ENCODE measurements at places on chromosomes 11 and 22.

GRCh38 chr22:44439356-44440223 lies 58.4 kb downstream of the RTL6 start:
- no peak for DNase-seq

DNA sequence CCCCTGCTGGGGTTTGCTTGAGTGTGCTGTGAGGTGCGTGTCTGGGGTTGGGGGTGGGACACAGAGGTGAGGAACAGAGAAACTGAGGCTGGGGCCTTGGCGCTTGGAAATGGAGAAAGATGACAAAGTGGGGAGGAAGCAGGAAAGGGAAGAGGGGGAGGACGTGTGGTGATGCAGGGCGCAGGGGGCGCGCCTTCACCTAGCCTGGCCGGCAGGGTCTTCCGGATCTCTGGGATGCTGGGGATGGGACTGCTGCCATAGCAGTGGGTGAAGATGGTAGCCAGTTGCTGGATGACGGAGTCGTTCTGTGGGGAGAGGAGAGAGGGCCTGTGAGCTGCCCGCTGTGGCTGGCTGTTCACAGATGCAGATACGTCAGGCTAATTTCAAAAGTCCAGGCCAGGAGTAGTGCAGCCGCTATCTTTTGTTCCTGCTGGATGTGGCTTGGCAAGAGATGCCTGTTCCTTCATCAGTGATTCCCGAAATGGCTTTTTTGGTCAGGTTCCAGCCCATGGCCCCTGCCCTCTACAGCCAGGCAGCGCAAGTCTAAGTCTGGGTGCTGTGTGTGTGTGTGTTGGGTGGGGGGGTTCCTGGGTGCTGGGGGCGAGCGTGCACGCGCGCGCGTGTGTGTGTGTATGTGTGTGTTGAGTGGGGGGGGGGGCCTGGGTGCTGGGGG lies 54.8 kb downstream of the NAT10 start:
- no peak for DNase-seq

GRCh38 chr11:100684101-100685065 lies 2.7 kb upstream of the ARHGAP42 start:
- no peak for DNase-seq

- DNase-seq = no peak
Observed at GRCh38 chr11:7903940-7904339, 27.1 kb downstream of the OR10A6 start.

DNA sequence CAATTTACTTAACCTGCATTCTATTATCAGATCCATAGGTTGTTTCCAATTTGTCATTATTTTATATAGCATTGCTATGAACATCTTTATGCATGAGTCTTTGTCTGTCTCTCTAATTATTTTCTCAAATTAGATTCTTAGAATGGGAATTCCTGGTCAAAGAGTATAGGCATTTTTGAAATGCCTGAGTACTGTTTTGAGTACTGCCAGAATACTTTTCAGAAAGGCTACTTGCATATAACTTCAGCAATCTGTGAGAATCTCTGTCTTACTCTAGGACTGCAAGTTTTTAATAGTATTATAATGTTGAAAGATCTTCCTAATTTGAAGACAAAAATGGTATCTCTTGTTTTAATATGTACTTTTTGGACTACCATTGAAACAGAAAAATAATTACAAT lies 56.6 kb downstream of the KCNC1 start:
- no peak for DNase-seq

DNA sequence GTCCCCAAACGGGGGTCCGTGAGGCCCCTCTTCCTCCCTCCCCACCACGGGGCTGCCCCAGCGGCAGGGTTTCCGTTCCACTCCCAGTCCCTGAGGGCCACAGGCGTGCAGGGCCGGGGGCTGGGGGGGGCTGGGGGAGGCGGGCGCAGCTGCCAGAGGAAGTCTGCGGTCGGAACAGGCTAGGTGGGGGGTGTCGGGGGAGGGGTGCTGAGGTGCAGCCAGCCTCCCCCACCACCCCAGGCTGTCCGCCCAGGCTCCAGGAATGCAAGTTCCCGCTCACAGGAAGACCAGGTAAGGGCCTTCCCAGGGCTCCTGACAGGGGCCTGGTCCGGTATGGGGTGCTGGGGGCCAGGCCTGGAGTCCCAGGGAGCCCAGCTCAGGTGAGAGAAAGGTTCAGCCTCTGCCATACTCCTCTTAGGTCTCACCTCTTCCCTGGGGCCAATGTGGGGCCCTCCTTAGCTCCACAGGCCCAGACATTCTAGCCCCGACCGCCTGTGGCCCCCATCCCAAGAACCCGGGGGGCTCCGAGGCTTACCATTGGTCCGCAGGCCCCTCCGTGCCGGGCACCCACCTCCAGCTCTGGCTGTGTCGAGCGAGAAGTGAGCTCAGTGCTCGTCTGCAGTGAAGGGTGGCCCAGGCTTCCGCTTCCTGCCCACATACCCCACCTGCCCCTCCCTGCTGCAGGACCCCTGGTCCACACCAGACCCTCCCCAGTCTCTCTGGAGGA lies at the start of gene PTPRCAP:
Gene PTPRCAP, minus strand, starts transcription at position 601 of the 727 bp plus-strand sequence. Its CDS starts 63 bp downstream, at position 538.
- peak; percentile 64 for DNase-seq

GRCh38 chr11:61873588-61874376 lies 17.6 kb downstream of the FADS3 start:
- DNase-seq = no peak

DNA sequence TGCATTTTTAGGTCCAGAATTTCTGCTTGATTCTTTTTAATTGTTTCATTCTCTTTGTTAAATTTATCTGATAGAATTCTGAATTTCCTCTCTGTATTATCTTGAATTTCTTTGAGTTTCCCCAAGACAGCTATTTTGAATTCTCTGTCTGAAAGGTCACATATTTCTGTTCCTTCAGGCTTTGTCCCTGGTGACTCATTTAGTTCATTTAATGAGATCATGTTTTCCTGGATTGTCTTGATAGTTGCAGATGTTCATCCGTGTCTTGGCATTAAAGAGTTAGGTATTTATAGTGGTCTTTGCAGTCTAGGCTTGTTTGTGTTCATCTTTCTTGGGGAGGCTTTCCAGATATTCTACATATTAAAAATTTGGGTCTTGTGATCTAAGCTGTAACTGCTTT lies 694.8 kb upstream of the CCDC179 start:
- no peak for DNase-seq

DNA sequence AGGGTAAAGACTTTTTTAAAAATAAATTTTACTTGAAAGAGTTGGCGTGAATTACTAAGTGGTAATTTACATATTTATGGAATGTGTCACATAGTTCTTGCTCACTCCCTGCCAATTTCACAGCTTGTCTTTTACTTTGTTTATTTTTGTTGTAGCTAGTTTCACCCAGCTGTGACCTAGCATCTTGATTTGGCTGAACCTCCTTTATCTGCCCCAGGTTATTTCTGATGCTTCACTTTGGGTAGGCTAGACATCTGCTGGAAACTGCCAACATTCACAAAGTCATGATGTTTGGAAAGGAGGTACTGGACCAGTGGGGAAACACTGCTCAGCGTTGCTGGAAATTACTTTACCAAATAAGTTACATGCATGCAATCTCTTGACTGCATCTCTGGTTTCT lies 1676.0 kb upstream of the RAG2 start:
- DNase-seq = no peak

- no peak for DNase-seq
Observed at GRCh38 chr11:6925636-6926207, 504 bp upstream of the ZNF215 start.

DNA sequence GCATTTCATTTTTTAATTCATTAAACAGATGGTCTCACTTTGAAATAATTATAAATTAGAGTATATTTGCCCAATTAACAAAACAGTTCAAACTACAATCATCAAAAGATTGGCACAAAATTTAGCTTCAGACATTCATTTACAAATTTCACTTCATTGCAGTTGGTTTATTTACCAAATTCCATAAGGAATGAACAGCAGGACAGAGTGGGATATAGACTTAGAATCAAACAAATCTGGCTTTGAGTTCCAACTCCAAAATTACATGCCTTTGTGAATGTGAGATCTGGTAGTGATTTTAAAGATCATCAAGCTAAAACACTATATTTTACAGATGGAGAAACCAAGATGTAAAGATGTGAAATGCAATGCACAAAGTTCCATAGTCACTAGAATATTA lies 310.7 kb upstream of the CNTN5 start:
- DNase-seq = no peak

DNA sequence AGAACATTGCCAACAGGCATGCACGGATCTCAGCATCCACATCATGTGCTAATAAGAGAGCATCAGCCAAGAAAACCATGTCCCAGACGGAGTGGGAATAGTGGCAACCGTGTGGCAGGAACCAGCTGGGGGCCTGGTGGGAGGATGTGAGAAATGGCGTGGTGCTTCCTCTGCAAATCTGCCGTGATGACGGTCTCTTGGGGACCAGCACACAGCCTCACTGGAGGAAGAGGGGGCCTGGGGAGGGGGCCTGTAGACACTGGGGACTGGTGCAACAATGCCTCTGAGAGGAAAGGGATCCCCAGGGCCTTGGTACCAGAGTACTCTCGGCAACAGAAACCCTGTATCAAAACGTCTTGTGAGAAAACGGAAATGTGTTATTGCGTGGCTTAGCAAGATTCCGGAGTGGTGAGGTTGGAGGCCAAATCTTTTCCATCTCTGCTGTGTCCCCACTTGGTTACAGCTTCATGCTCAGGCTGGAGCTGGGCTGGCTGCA lies 154.3 kb upstream of the TBCEL start:
- DNase-seq = no peak

- peak; percentile 58 for DNase-seq
Observed at GRCh38 chr22:19597399-19597735, 73.2 kb upstream of the CLDN5 start.

- DNase-seq = no peak
Observed at GRCh38 chr22:30297276-30297990, 8.1 kb upstream of the CASTOR1 start.

- no peak for DNase-seq
Observed at GRCh38 chr11:115155978-115156377, 348.2 kb downstream of the CADM1 start.

DNA sequence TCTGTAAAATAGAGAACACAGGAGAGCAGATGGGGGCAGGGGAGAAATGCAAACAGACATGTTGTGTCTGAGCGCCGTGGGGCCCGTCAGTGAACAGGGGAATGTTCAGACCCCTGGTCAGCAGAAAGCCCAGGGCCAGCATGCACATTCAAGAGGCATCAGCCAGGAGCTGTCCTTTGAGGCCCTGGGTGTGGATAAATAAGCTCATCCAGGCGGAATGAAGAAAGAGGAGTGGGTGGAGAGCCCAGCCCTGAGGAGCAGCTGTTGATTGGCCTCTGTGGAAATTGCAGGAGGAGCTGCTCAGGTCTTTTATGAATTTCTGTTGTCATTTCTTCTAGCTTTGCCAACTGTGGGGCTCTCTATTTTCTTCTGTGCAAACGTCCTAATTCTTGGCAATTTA lies 49.7 kb upstream of the CECR2 start:
- no peak for DNase-seq

GRCh38 chr22:17140022-17140421 lies 18.9 kb upstream of the TMEM121B start:
- DNase-seq = no peak

DNA sequence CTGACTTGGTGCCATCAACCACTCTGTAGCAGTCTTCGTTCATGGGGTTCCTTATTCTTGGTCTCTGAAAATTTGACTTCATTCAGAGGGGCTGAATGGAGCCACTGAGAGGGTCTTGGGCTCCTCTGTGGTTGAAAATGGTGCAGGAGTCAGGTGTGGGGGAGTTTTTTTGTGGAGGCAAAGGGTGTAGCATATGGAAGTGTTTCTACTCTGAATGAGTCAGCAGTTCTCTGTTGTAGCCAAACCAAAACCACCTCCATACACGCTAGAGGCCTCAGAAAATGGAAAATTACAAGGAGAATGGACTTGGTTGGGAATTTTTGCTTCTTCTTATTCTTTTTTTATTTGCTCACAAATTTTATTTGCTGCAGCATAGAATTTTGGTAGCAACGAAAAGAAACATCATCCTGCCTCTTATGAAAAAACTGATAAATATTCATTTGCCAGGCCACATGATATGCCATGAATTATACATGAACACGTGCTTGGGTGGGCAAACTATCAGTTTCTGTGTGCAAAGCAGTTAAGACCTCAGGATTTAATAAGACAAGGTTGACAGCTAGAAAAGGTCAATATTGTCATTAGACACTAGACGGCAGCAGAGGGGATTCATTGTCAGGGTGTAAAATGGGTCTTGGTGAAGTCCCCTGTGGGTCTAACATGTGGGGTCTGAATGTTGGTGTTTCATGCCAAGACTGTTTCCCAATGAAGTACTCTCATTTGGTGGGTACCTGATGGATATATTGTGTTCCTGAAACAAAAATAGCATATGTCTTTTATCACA lies 111.7 kb downstream of the MYO18B start:
- no peak for DNase-seq

DNA sequence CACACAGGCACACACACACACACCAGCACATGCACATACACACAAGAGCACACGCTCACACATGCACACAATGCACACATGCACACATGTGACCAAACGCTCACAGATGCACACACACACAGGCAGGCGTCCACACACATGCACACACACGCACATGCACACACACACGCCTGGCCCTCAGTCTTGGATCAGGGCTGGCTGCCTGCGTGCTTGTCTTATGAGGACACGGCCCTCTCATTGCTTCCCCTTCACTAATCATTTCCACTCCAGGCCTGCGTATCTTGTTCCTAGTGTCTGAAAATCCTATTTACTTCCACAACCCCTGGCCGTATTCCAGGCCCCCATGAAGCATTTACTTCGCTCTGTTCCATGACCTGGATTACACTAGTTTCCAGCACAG lies 740.5 kb downstream of the BRD1 start:
- no peak for DNase-seq

DNA sequence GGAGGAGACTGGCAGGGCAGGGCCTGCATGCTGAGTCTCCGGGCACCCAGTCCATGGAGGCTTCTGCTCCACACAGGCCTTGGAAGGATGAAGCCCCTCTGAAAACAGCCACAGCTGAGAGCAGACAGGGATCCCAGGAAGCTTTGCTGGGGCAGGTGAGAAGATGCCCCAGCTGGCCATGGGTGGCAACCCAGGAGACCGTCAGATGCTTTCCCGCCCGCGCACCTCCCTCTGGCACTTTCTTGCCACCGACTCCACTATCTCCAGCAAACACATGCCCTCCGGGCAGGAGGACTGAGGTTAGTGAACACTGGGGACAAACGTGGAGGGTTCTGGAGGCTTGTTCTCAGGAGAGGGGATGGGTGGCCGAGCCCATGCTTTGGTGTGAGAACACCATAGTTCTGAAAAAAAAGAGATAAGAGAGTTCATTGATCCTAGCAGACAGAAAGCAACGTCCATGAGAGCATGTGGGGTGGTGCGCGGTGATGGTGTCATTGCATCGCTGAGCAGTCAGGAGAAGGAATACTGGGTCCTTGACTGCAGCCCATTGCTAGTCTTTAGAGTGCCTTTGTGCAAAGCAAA lies 2.3 kb downstream of the C1QTNF6 start:
- no peak for DNase-seq

- DNase-seq = no peak
Observed at GRCh38 chr11:3753110-3753509, 44.2 kb downstream of the NUP98 start.

GRCh38 chr11:16111690-16112089 lies 244.7 kb downstream of the SOX6 start:
- no peak for DNase-seq

DNA sequence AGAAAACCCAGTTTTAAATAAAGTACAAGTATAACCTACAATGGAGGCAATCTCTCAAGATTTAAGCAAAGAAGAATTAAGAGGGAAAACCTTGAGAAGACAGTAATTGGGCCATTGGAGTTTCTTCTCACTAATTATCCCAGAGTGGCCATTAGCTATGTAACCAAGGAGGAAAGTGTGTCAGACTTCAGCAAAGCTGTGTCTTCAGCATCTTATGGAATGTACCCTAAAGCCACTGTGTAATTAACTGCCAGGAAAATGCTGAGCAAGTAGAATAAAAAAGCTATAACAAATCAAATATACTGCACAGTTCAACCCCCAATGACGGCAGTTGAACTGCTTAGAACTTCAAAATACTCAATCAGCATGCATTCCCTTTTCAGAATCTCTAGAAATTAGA lies 261.6 kb downstream of the TTC28 start:
- no peak for DNase-seq

All from CD4-positive, alpha-beta T cell treated with Interferon alpha-2 for 1 hour (primary cell).